ENCODE measurements at places on chromosomes 2 and 18.

- DNase-seq, result no peak
Measured at GRCh38 chr2:637406-637776, 39.8 kb downstream of the TMEM18 start.

DNA sequence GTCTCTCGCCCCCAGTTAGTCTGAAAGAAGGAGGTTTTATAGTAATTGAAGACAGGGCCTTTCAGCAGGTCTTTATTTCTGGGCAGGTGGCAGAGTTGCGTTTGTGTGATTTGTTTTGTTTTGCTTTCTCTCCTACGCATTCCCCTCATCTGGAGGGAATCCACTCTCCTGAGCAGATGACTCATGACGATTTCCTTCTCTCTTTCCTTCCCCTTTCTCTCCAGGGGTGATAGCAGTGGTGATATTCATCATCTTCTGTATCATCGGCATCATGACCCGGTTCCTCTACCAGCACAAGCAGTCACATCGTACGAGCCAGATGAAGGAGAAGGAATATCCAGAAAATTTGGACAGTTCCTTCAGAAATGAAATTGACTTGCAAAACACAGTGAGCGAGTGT lies 888.8 kb downstream of the CNTNAP5 start:
- no peak for DNase-seq

GRCh38 chr2:178927173-178927572 lies 120.0 kb upstream of the TTN start:
- DNase-seq, result no peak

DNA sequence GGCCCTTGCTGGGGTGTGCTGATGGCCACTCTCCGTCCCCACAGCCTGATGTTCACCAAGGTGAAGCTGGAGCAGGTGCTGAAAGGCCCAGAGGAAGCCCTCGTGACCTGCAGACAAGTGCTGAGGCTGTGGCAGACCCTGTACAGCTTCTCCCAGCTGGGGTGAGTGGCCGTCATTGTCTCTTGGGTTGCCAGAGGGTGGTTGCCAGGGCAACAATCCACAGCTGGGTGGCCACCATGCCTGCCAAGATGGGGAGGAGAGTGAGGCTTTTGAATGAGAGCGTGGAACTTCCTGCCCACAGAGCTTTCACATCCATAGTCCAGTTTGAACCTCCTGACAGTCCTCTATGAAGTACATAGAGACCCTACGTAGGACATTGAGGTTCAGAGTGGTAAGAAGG lies 108.8 kb downstream of the STPG4 start:
- DNase-seq, result no peak

DNA sequence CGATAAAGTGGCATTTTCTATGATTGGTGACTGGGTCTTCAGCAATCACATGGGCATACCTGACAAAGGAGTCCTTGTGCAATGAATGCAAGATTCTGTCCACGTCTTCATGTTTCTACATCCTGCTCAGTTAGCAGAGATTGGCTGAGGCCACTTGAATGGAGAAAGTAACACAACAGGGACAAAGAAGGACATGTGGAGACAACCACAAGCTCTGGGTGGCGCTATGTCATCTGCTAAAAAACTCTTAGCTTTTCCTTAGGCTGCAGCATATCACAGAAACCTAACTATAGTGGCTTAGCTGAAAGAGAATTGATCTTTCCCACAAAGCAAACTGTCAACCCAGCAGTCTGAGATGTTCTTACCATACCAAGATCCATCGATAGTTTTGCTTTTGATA lies 1109.7 kb downstream of the SOCS6 start:
- no peak for DNase-seq

DNA sequence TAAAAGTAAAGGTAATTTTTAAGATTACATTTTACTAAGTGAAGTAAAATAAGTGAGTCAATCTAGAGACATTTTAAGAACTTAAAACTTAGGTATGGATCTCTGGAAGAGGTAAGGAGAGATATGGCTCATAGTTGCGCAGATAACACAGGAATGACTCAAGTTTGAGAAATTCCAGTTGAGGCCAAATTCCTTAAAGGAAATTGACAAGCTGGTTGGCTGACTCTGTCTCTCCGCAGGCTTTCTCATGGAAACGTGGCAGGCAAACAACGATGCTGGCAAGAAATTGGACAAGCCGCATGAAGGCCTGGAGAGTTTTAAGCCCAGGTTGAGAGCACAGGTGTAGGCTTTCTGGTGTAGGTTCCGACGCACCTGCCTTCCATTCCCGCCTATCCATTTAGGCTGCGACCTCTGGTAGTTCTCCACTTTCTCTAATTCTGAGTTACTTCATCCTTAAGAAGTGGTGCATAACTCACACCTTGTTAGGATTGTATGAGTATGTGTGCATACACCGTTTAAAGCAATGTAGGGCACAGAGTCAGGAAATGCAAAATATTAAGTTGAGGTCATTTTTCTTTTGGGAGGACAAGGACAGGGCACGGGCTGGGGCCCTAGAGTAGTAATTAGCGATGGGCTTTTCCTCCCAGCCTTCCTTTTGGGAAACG lies 589 bp upstream of the DAW1 start:
- DNase-seq, result no peak

DNA sequence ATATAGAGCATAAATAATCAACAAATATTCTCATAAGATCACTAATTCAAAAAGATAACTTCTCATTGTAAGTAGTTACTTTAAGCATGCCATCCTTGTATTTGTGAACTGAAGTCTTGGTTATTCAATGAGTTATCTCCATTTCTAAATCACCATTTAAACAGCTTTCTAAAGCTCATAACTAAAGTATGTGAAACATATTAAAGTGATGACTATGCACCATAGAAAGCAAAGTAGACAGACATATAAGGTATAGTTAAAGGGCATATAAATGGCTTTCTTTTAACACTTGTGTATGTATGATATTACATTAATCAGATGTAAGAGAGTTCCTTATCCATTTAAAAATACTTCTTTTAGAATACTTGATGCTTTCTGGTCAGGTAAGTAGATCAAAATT lies 83.5 kb downstream of the IKZF2 start:
- no peak for DNase-seq

DNA sequence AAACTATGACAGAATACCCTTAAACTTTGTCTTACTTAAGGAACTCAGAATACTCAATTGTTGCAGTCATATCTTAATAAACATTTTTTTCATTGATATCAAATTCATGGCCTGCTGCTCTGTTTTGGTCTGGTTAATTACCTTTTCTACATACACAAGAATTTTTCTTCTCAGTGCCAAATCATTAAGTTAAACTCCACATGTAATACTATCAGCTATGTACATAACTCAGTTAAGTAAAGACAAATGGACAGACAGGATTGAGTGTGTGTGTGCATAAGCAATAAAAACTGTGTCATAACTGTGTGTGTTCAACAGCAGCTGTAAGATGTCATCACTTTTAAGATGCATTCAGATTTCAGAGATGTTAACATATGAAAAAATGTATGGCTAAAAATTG lies 34.4 kb downstream of the VRK2 start:
- no peak for DNase-seq

DNA sequence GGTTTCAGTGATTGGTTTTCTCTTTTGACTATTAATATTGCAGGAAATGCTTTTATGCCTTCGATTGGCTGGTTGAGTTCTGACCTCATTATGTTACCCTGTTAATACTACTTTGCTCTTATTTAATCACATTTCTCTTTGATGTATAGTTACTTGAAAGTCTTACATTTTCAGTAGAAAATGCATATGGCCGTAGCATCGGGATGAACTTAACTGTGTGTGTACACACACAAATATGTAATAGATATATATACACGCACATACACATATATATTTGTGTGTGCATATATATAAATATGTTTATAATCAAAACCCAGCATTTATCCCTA lies 1.6 kb downstream of the EPC2 start:
- no peak for DNase-seq

- DNase-seq, result no peak
Measured at GRCh38 chr2:172084395-172084644, 987 bp upstream of the DLX1 start.

DNA sequence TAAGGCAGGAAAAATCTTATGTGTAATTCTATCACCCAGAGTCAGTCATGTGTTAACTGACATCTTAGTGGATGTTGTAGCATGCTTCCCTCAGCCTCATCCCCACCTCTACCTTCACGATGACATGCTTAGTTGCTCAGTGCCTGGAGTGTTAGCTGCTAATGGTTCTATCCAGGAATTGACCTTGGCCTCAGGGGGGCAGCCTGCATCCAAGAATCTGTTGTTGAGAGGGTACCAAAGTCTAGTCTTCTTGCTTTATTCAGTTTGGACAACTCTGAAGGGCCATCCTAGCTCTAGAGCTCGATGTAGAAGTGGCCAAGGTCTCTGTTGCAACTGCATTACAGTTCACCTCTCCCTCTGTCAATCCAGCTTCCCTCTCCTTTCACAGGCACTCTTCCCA lies 61.2 kb downstream of the ACYP2 start:
- DNase-seq, result no peak

GRCh38 chr18:79496978-79497637 lies 101.4 kb downstream of the NFATC1 start:
- no peak for DNase-seq

DNA sequence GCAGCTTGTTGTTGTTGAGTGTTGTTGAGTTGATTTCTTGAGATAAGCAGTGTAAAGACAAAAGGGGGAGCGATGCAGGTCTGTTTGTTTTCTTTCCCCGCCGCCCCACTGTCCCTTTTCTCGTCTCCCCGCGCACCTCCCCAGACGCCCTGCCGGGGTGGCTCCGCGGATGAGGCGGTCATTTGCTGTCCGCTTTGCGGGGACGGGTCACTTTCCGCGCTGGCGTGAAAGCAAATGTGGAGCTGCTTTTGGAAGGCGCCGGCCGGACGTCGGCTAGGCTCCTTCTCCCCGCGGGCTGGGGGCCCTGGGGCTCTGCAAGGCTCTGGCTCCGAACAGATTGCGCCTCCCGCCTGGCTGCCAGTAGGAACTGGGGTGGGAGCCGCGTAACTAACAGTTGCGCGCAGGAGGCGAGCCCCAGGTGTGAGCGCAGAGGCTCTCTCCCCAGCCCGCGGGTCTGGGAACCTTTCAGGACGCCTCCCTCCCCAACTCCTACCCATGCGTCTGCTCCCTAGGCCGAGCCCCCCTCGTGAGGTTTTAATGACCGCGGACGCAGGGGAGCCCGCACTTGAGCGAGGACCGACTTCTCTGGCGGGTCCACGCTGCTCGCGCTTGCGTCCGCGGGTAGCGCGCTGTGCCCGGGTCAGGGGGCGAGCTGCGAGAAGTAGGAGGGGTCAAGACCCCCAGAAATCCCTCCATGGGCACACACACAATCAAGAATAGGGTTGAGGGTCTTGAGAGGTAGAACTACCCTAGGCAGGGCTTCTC lies 146.6 kb downstream of the MEIS1 start:
- no peak for DNase-seq

DNA sequence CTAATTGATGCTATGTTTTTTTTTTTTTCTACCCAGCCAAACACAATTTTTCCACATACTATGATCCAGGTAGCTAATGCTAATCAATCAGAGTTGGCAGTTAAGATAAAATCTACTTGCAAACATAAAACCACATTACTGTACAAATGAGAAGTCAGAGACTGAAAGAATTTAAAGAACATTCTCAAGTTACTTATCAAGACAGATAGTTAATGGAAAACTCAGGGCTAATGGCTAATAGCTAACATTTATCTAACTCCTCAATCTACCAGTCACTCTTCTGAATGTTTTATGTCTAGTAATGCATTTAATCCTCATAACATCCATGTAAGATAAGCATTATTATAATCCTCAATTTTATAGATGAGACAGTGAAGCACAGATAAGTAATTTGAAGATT lies 537.6 kb upstream of the SETBP1 start:
- DNase-seq, result no peak
